T-helper 2 cell (primary cell): ENCODE measurements at places on chromosomes 5 and 9.

GRCh38 chr5:126016256-126016655 is 407.0 kb upstream of the GRAMD2B start:
- no peak for DNase-seq

GRCh38 chr5:60230456-60230855 is 336.9 kb upstream of the PDE4D start:
- no peak for DNase-seq

GRCh38 chr5:67809589-67809988 is 406.0 kb upstream of the PIK3R1 start:
- DNase-seq: no peak

- no peak for DNase-seq
These were observed 44.7 kb upstream of the HK3 start for GRCh38 chr5:176943816-176944215.

- DNase-seq: no peak
These were observed 24.6 kb downstream of the NR2F1 start for GRCh38 chr5:93607367-93608258.

- no peak for DNase-seq
These were observed 21.2 kb downstream of the TXNDC8 start for GRCh38 chr9:110316261-110317075.

DNA sequence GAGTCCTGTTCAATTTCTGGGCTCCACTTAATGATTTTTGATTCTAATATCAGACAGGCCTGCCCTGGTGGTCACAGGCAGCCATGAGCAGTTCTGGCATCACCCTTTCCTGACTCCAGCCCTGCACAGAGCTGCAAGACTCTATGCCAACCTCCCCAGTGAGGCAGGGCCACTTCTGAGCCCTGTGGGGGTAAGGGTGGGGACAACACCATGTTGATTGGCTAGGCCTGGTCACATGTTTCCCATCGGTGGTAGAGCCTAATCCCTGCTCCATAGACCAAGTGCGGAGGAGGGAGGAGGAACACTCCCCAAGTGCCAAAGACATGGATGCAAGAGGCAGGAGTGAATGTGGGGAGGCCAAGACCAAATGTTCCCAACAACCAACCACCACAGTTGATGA is 134.6 kb downstream of the PHF2 start:
- DNase-seq: no peak

DNA sequence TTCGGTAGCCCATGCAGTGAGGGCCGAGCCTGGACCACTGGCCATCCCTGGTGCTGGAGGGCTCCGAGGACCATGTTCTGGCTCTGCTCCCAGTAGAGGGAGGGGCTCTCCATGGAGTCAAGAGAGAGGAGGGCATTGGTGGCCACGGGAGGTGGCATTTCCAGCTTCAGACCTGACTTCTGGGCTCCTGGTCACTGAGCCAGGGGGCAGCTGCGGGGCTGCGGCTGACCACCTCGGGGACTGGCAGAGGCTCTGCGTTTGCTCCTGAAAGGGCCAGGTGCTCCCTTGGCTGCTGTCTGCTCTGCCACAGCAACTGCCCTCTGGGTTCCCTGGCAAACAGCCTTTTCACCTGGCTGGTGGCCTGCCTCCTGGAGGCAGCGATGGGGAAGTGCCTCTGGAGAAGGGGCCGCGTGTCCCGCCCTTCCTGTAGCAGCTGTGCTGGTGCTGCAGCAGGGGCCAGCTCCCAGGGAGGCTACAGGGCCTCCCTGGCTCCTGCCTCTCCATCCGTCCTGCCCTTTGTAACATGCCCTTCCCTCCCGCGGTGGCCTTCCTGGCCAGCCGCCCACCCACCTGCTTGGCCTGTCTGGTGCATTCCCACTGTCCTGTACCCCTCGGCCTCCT is 144.6 kb downstream of the CACNA1B start:
- DNase-seq: no peak

DNA sequence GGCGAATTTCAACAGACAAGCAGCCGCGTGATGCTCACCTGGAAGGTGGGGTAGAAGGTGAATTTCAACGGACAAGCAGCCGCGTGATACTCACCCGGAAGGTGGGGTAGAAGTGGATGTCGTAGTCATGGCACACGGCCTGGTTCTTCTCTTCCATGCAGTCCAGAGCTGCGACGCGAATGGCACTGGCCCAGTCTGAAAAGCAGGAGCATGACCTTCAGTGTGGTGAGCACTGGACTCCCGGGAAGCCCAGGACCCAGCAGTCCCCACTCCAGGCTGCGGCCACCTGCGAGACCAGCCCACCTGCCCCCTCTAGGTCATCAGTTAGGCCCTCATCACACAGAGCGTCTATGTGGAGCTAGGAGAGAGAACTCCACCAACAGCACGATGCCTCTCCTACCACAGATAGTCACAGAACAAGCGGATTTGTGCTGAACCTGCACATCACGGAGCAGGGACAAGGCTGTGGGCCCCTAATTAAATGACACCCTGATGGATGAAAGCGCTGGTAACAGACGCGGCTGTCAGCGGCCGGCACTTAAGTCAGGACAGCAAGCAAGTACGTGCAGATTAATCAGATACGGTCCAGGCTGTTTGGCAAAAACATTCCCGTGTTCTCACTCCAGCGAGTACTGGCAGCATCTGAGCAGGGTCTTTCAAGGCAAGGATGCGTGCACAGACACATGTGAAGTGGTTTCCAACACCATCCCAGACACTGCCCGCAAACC is 18.8 kb downstream of the QSOX2 start:
- DNase-seq: no peak

GRCh38 chr5:77876316-77876715 is 100.2 kb upstream of the TBCA start:
- no peak for DNase-seq

- DNase-seq: no peak
These were observed 14.1 kb upstream of the OR2S2 start for GRCh38 chr9:35972093-35972492.

- peak; percentile 53 for DNase-seq
These were observed 114.5 kb downstream of the TSSK1B start for GRCh38 chr5:113320273-113320780.

GRCh38 chr5:176625966-176626875 is 4.1 kb downstream of the SNCB start:
- no peak for DNase-seq

DNA sequence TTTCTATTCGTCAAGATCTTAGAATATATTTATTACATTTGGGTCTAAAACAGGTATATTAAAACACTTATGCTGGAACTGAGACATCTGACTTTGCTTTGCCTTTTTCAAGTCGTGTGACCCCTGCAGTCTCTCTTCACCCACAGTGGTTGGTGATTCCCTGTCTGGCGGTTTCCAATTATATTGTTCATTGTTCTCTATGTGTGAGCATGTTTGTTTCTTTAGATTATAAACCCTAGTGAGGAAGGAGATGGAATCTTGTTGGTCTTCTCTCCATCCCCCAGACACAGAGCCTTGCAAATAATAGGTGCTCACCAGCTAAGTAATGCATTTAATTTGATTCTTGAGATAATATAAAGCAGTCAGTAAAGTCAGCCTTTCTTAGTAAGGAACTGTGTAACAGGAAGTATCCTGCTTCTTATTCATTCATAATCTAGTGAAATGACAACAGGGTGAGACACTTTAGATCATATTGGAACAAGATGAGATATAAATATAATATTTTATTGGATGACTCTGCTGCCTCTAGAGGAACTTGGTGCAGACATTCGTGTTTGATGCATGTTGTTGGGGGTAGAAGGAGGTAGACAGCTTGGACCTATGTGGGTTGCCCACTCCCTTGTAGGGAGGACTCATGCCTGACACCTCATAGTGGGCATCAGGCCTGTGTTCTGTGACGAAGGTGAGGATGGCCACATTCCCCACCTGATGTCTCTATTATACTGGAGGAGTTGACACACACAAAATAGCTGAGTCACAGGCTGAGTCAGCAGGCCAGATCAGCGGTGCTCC is 88.1 kb downstream of the FGF1 start:
- DNase-seq: no peak

- DNase-seq: no peak
These were observed 14.3 kb upstream of the ANXA1 start for GRCh38 chr9:73137286-73137899.

DNA sequence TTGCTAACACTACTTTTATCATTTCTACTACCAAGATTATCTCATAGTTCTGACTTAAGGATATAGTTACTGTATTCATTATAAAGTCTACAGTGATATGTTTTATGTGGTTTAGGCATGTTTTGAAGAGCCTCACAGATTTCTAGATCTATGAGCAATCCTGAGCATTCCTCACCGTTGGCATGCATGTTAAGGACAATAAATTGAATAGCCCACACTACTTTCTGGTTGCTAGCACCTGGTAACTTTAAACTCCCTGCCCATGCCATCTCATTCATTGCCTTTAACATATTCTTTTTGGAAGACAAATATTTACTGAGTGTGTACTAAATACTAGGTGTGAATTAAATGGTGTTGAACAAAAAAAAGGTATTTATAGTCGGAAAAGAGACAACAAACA is 868.1 kb upstream of the CDH9 start:
- DNase-seq: no peak

- DNase-seq: no peak
These were observed 2.8 kb downstream of the GM2A start for GRCh38 chr5:151255621-151256286.

DNA sequence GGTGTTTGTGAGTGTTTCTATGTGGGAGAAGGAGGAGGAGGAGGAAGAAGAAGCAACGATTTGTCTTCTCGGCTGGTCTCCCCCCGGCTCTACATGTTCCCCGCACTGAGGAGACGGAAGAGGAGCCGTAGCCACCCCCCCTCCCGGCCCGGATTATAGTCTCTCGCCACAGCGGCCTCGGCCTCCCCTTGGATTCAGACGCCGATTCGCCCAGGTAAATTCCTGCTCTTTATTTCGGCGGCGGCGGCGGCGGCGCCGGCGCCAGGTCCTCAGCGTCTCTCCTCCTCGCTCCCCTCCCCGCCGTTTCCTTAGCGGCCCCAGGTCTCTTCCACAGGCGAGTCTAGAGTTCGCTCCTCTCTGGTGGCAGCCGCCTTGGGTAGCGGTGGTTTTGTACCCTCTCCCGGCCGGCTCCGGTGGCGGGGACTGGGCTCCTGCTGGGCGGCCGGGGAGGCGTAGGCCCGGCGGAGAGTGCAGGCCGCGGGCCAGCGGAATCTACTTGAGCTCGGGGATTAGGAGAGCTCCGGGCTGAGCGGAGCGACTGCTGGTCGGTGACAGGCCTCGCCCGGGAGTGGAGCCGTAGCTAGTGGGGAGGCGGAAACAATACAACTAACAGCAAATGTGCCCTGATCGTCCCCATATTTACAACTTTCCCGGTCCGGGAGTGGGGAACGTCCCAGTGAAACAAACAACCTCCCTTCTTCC is 547 bp downstream of the NIPBL start:
- peak; percentile 31 for DNase-seq

DNA sequence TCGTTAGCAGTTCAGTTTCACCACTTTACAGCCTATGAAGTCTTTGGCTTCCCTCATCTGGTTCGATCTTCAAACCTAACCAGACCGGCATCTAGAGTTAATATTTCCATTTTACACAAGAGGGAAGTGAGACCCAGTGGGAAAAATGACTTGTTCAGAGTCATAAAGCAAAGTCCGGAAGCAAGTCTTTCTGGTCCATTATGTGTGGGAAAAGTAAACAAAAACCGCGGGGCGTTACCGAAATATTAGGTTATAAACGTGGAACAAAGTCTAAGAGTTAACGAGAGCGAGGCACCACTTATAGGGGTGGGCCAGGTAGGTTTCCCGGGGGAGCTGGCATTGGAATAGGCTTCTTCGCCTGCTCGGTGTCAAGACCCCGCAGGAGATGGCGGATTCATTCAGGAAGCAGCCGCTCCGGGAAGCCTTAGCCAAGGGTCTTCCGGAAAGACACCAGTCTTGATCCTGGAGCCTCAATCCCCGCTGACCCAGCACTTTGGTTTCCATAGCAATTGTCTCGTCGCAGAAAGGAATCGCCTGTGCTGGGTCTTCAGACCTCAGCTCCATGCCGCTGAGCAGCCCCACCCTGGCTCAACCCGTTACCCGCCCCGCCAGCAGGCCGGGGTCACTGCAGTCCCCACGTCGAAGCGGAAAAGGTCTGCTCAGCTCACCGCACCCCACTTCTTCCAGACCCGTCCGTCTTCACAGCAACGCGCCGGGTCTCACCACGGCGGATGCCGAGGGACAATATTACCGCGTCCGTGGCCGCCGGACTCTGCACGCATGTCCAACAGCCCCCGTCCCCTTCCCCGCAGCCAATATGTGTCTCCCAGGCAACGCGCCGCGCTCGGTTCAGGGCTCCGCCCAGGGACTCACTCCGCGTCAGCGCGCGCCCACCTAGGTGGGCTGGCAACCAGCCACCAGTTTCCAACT is at the start of gene C5orf52:
C5orf52 (plus strand) TSS at position 872 of the 930 bp plus-strand sequence. CDS start 82 bp downstream, outside the sequence.
- no peak for DNase-seq

GRCh38 chr9:89134709-89135108 is 43.9 kb downstream of the SHC3 start:
- no peak for DNase-seq

DNA sequence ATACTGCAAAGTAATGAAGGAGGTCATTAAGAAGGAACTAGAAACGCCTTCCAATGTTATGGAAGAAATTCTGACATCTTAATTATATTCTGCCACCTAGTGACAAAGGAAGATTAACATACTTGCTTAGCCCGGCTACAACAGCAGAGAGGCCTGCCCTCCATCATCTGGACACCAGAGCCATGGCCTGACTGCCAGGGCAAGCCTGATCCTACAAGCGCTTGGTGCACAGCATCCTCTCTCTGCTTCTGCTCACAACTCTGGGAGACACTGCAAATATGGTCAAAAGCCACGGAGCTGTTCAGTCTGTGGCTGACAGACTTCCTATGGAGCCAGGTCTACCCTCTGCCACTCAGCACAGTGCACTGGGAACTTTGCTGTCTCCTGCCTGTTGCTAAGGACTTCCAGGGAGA is 87.3 kb upstream of the SLC44A1 start:
- no peak for DNase-seq

DNA sequence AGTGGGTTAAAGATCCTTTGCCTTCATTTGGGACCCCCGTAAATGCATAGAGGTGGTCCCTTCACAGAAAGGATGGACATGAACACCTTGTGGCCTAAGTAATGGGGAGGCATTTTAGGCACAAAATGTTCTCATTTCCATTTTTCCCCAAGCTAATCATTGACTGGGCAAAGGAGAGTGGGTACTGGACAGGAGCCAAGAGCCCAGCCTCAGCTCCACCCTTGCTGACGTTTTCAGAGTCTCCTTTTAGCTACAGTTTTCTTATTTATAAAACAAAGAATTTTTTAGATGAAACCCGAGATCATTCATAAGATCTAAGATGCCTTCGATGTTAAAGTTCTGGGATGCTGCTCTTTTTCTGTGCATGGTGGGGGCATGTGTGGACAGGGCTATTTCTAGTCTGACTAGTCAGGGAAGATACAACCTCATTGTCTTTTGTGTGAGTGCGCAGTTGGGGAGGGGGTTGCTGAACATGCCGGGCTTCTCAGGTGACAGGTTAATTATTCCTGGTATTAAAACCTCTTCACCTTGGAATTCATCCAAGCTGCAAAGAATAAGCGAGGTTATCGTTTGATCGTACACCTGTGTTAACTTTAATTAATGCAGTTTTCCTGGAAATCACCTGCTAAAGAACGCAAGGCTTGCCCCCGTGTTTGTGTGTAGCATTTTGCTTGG is 48.4 kb downstream of the ADAMTS16 start:
- no peak for DNase-seq
